Inflammatory macrophage (primary cell): ENCODE measurements at places on chromosomes 2 and 18.
A peak's percentile ranks its signal among the peaks of the same experiment; 100 is the strongest.

GRCh38 chr2:40213071-40213470 lies 238.8 kb downstream of the SLC8A1 start:
- DNase-seq = no peak

GRCh38 chr2:7748717-7749415 lies 831.7 kb downstream of the RNF144A start:
- DNase-seq = no peak

- no peak for DNase-seq
Observed at GRCh38 chr2:128250229-128251025, 68.2 kb downstream of the HS6ST1 start.

- no peak for DNase-seq
Observed at GRCh38 chr2:8191427-8191826, 490.4 kb upstream of the ID2 start.

DNA sequence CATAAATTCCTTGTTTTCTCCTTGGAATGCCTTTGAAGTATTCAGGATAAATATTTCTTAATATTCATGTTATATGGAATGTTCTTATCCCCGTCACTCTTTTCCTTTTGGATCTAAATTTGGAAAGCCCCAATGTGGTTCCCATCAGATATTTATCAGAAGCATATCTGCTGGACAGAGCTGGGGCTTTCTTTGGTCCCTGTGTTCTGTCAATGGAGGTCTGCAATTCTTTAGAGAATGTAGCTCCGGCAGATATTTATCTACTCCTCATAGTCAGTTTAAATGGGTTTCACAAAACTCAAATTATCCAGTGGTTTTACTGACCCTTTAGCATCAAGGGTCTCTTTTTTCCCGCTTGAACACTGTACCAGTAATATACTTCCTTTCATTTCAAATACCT lies 167.8 kb upstream of the SCN7A start:
- no peak for DNase-seq

DNA sequence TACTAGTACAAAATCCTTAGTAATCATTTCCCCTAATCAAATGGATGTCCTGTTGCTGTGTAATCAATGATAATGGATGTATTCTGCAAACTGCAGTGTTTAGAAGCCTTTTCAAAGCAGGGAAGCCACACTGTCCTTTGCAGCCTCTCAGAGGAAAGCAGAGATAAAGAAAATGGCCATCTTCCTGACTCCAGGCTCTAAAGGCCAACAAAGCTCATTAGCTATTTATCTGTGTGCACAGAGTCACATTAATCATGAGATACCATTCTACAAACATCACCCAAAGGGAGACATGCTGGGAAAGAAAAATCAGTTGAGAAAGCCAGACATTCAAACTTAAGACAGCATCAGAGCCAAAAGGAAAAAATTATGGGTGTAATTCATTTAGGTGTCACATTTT lies 165.0 kb downstream of the RAD51AP2 start:
- DNase-seq = no peak

- no peak for DNase-seq
Observed at GRCh38 chr18:22872900-22873537, 60.1 kb upstream of the RBBP8 start.

DNA sequence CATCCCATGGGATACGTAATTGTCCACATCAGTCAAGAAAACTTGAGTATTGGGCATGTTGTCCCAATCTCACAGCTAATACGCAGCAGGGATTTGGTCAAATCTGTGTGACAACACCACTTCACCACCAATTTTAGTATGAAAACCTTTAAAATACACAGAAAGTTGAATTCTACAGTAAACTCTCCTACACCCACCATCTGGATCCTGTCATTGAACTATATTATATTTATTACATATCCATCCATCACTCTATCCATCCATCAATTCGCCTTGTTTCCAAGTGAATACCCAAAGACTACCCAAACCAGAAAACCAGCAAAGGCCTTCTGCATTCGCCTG lies 846 bp upstream of the FKBP7 start:
- no peak for DNase-seq

DNA sequence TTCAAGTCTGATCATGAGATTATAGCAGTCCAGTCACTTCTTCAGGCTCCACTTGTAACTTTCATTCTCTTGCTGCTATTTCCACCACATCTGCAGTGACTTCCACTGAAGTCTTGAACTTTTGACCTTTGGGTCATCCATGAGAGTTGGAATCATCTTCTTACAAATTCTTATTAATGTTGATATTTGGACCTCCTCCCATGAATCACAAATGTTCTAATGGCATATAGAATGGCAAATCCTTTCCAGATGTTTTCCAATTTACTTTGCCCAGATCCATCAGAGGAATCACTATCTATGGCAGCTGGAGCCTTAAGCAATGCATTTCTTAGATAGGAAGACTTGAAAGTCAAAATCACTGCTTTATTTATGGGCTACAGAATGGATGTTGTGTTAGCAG lies 159.4 kb downstream of the LTBP1 start:
- DNase-seq = no peak

DNA sequence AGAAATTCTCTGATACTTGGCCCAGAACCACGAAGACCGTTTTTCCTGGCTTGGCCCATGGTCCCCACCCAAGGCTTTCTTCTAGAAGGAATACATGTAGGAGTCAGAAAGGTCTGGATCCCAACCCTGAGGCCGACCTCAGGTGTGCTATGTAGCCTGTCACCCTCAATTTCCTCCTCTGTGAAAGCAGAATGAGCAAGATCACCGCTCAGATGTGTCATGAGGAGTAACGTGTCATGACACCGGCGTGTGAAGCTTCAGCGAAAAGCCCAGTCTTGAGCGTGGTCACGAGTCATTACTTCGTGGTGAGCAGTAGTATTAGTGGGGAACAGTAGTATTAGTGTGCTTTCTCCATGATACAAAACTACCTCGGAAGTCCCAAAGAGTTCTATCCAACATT lies 103.4 kb downstream of the ALPK2 start:
- DNase-seq = peak; percentile 37
